Activated T-helper 17 cell treated with anti-CD3 and anti-CD28 coated beads, Interleukin-2, amount 50 U/mL, for 72 hours (primary cell): ENCODE measurements at places on chromosomes 12 and 14.

GRCh38 chr12:57368349-57369095 is 62.3 kb downstream of the R3HDM2 start:
- ATAC-seq = no peak

GRCh38 chr12:45402288-45402687 is 186.4 kb downstream of the ANO6 start:
- ATAC-seq = no peak

- no peak for ATAC-seq
These were observed 20.0 kb upstream of the SGPP1 start for GRCh38 chr14:63747846-63748245.

DNA sequence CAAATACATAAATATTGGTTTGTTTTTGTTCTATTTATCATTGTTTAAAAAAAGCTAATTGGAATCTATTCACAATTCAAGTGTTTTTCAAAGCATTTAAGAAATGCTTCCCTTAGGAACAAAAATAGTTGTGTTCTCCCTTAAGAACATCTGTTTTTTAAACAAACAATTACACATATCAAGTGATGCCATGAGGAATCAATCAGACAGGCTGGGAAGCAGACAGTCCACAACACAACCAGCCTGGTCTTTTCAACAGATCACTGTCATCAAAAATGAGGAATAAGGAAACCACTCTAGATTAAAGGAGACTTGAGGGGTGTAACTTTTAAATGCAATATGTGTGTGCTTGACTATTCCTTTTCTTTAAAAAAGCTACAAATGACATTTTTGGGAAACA is 25.5 kb downstream of the GALC start:
- ATAC-seq = no peak

DNA sequence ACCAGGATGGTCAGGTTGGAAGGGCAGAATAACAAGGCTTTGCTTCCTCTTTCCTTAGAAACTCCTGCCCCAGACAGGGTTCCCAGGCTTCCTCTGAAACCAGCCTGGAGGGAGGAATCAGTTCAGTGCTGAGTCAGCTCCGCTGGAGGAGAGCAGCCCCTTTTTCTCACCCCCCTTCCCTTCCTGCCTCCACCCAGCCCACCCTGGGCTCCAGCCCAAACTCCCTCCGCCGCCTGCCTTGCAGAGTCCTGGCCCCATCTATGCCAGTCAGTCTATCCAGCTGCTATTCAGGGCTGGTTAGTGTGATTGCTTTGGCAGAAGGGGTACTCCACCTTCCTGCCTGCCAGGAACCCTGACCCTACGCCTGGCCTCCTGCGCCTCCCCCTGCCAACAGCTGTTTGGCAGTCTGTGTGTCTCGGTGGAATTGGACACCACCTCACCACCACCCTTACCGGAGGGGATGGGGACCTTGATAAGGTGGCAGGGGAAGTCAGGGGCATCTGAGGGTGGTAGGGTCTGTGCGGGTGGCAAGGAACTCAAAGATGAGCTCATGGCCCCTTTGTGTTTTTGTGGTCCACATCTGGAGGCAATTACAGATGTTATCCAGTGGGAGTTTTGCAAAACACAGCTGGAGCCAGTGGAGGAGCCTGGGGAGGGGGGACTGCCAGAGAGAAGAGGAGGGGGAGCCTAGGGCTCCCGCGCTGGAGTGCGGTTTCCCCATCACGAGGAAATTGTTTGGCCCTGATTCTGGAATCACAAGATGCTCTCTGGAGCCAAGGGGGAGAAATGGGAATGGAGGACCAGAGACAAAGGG is 12.2 kb downstream of the MMP14 start:
- ATAC-seq = no peak

DNA sequence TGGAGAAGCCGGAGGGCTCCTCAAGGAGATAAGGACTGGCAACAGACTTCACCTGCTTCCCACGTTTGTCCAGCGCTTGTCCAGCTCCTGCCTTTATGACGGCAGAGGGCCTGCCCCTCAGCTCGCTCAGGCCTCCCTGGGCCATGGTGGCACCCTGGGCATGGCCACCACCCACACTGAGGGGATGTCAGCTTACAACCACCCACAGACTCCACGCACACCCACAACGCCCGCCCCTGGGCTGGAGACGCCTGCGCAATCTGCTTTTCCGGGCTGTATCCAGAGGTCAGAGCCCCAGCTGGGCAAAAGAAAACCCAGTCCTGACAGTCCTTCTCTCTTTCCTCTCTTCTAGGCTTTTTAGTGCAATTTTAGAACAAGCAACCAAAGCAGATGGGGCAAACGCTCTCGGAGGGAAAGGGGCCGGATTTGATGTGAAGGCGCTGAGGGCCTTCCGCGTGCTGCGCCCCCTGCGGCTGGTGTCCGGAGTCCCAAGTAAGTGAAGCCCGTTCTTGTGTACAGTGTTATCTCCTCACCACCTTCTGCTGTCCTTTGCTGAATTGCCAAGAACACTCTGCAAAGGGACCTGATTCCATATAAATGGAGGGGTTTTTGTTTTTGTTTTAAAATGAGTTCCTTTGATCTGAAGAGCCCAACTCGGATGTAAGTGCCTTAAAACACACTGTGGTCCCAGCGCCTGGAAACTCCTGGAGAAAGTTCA is 337.4 kb upstream of the FKBP4 start:
- no peak for ATAC-seq

- no peak for ATAC-seq
These were observed 88.2 kb downstream of the TSPAN9 start for GRCh38 chr12:3165078-3165980.

GRCh38 chr14:61839507-61839906 is 77.3 kb downstream of the SNAPC1 start:
- ATAC-seq = no peak

GRCh38 chr14:21123429-21123828 is 22.6 kb downstream of the TMEM253 start:
- no peak for ATAC-seq

- no peak for ATAC-seq
These were observed 101.3 kb downstream of the PTPRO start for GRCh38 chr12:15423629-15424028.

DNA sequence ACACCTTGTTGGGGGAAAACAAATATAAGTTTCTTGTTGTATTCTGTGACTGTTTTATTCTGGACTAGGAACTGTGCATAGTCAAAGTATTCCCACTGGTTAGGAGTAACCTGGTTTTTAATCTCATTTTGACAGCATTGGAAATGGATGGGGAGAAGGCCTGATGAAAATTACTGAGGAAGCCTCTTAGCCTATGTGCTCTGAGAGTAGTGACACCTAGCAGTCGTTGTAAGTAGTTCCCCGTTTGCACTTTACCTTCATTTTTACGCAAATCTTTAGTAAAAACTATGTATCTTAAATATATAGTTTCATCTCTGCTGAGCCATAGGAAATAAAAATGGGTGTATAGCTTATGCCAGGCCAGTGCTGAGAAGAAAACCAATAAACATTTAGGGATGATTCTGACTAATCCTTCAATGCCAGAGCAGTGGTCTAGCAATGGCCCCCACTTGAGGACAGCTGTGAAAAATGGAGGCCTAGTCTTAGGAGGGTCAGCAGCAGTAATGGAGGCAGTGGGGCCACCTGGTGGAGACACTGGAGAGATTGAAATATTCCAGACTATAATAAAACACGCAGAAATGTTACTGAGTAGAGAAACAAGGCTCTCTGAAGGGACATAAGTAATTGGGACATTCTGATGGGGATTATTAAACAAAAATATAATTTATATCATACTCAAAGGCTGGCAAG is 133.2 kb upstream of the NOVA1 start:
- ATAC-seq = no peak

GRCh38 chr14:94389731-94390371 is 1.4 kb upstream of the SERPINA1 start:
- no peak for ATAC-seq

GRCh38 chr14:48735607-48736006 is 850.6 kb downstream of the RPS29 start:
- ATAC-seq = no peak

GRCh38 chr12:88299567-88300101 is 157.5 kb downstream of the TMTC3 start:
- peak; percentile 90 for ATAC-seq

DNA sequence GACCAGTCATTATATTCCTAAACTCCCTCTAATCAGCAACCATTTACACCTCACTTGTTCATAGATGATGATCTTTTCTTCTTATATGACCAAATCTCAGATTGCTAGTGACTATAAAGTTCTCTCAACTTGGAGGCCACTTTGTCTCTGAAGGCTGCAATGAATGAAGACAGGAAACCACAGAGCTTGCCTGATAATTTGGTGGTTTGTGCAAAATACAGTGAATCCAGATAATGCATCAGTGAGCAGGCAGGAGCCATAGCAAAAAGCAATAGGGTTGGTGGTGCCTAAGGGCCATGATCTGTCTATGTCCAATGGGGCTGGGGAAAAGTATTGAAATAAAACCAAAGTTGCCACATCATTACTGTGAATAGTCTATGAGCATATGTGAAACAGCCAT is 123.8 kb upstream of the LRFN5 start:
- ATAC-seq = no peak

- no peak for ATAC-seq
These were observed 2.5 kb downstream of the SSPN start for GRCh38 chr12:26197832-26198231.
